Heart right ventricle (tissue), 16 donors: ENCODE measurements at places on chromosomes 7 and 10. TPM values are rescaled to one million over a fixed set of nuclear protein-coding genes. Genes with fewer than 3 reads are reported as not detected.

Gene TUBB8
- not detected for total RNA-seq

Gene PAPOLB
- total RNA-seq, result not detected

Gene CRHR2
- 0.24 TPM for total RNA-seq

Gene SPDYE8
- total RNA-seq, result not detected

Gene FFAR4
- not detected for total RNA-seq

Gene SFTPA1
- total RNA-seq, result 0.55 TPM

Gene CYP26A1
- total RNA-seq, result not detected

Gene SLC29A4
- 2.4 TPM for total RNA-seq

Gene KLHDC10
- 31.3 TPM for total RNA-seq

Gene FKBP6
- not detected for total RNA-seq

Gene HPS1
- 23.3 TPM for total RNA-seq

Gene FEZF1
- total RNA-seq, result not detected

Gene FGF8
- 0.20 TPM for total RNA-seq

Gene HOXA3
- total RNA-seq, result 0.21 TPM

Gene TMEM176A
- 18.2 TPM for total RNA-seq
